CD4-positive, alpha-beta T cell treated with Interleukin-21 for 1 hour (primary cell): ENCODE measurements at places on chromosomes 1 and 21.

- no peak for DNase-seq
Measured at GRCh38 chr1:215986401-215986800, 419.3 kb downstream of the KCTD3 start.

DNA sequence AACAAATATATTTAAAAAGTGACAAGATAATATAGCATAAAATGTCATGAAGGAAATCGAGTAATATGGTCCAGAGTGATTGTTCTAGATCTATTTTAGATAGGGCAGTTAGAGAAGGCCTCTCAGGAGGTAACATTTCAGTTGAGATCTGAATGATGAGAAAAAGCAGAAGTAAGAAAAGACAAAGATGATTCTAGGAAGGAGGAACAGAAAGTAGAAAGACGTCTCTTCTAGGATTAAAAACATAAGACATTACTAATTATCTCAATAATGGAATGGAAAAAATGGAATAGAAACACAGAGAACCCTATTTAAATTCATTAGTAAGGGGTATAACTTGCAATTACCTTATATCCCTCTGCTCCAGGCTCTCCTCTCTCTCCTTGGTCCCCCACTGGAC lies 130.0 kb upstream of the ZNHIT6 start:
- DNase-seq = no peak

- DNase-seq = no peak
Measured at GRCh38 chr1:25111706-25112105, 120.6 kb downstream of the SYF2 start.

GRCh38 chr1:203036135-203036534 lies 9.8 kb downstream of the PPFIA4 start:
- no peak for DNase-seq

- DNase-seq = no peak
Measured at GRCh38 chr1:27429029-27429425, 36.6 kb downstream of the GPR3 start.
